ENCODE measurements at places on chromosomes 1 and 21.

DNA sequence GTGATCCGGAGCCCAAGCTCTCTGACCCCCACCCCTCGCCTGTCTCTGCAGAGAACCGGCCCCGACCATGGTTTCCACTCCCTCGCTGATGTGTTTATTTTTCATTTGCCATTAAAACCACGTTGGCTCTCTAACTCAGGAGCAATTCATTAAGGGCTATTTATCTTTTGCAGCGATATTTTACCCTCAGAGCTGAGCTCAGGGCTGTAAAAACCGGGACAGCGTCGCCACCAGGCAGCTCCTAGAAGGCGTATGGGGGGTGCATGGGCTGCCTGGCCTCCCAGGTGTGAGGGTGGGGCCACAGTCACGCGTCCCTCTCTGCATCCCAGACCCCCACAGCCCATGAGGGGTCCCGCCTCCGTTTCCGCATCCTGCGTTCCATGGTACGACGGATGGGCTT lies 71.4 kb downstream of the PRDM16 start:
- no peak for DNase-seq

GRCh38 chr1:165531021-165531420 lies 12.8 kb upstream of the LRRC52 start:
- no peak for DNase-seq

DNA sequence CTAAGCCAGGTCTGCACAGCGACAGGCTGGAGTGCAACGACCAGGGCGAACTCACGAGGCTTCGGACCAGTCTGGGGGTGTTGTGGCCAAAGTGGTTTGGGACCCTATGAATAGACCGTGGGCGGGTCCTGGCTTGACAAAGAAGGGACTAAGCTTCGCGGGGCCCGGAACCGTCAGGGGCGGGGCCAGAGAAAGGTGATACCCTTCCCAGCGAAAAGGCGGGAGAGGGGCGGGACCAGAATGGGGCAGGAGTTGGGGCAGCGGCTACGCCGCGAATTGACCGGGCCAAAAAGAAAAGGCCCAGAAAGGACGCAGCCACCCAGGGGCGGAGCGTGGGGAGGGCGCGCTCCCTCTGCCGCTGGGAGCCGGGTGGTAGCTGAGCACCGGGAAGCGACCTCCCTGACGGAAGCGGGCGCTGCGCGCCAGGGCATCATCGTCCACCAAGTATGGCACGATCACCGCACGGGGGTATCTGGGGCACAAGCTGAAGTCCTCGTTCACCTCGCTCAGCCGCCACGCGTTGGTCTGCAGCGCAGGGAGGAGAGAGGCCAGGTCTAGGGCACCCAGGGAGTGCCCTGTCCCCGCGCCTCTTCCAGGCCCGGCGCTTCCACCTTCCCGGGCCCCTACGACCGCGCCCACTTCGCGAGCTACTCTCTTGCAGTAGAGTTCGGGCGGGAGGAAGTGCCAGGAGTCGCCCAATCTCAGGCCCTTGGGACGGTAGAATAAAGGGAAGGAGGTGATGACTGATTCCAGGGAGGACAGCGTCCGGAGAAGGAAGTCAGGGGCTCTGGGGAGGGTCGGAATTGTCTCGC lies 6.7 kb upstream of the FAM167B start:
- no peak for DNase-seq

GRCh38 chr1:60488847-60489246 lies 415.3 kb upstream of the C1orf87 start:
- no peak for DNase-seq

DNA sequence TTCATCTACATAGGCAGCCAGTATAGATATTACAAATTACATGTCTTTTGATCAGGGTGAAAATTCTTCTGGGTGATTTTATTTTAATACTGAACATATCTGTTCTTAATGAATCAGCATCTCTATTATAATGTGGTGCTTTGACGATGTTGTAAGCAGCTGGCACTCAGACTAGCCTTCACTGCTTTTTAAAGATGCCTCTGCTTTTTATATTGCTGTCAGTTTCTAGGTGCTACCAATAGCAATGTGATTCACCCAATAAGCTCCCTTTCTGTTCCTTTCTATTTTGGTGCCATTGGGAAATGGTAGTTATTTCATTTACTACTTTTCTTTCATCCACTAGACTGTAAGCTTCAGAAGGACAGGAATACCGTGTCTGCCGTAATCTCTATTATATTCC lies 11.1 kb upstream of the ANGPTL1 start:
- no peak for DNase-seq

DNA sequence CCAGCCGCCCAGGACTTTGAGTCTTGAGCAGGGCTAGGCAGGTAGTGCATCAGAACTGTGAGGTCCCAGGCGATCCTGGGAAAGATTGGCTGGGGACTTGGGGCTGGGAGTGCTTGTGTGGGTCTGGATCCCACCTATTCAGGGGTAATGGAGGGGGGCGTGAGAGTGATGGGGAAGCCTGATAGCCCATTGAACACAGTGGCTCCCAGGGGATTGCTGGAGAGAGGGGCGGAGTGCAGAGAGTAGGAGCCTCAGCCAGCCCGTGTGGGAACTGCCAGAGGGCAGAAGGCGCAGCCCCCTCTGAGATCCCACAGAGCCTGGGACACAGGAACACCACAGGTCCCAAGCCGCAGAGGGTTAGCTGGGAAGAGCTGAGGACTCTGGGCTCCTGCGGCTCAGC lies 19.3 kb upstream of the PDZK1IP1 start:
- no peak for DNase-seq

DNA sequence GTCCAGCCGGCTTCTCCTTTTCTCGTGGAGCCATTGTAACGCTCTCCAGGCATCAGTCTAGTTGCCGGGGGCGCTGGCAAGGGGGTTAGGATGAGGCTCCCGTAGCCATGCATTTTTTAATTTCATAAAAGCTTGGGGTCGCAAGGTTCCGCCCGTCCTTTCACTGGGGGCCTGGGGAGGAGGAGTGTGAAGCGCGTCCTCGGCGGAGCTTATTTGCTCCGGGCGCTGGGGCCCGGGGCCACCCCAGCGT lies 1.6 kb downstream of the ADGRL2 start:
- DNase-seq: no peak

GRCh38 chr1:204726478-204726877 lies 40.9 kb upstream of the LRRN2 start:
- DNase-seq: no peak

- no peak for DNase-seq
Observed at GRCh38 chr1:11806307-11806936, 431 bp downstream of the CLCN6 start.

DNA sequence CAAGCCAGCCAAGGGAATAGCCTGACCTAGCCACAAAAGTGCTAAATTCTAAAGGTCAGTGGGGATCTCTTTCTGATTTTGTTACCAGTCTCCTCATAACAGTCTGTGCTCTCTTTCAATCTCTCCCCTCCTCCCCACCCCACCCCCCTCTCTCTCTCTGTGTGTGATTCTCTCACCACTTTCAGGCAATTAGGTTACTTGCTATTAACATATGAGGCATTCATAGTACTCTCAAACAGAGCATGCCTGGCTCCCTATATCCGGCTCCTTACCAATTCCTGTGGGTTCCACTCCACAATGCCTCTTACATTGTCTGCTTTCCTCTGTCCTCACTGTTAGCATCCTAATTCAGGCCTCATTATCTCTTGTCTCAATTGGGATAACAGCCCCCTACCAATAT lies 464.3 kb upstream of the DEPDC1 start:
- DNase-seq: no peak

DNA sequence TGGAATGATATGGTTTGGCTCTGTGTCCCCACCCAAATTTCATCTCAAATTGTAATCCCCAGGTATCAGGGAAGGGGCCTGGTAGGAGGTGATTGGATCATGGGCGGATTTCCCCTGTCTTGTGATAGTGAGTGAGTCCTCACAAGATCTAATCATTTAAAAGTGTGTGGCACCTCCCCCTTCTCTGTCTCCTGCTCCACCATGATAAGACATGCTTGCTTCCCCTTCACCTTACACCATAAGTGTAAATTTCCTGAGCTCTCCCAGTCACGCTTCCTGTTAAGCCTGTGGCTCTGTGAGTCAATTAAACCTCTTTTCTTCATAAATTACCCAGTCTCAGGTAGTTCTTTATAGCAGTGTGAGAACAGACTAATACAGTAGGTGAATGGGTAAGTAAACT lies 109.3 kb downstream of the DMRTB1 start:
- no peak for DNase-seq

GRCh38 chr1:15941899-15942660 lies 33.8 kb downstream of the ZBTB17 start:
- DNase-seq: no peak

DNA sequence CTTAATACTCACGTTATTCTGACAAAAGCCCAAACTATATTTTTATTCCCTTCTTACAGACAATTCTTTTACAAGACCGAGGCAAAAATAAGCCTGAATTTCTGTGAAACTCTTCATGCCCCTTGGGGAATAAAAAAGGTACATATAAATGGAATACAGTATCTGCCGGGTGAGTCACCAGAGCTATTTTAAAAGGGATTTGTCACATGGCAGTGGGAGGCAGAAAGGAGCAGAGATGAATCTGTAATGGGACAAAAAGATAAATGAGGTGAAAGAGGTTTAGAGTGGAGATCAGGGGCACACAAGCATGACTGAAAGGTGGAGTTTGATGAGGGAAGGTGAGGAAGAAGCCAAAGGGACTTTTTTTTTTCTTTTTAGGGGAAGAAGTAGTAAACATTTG lies 8.8 kb downstream of the XCL1 start:
- no peak for DNase-seq

DNA sequence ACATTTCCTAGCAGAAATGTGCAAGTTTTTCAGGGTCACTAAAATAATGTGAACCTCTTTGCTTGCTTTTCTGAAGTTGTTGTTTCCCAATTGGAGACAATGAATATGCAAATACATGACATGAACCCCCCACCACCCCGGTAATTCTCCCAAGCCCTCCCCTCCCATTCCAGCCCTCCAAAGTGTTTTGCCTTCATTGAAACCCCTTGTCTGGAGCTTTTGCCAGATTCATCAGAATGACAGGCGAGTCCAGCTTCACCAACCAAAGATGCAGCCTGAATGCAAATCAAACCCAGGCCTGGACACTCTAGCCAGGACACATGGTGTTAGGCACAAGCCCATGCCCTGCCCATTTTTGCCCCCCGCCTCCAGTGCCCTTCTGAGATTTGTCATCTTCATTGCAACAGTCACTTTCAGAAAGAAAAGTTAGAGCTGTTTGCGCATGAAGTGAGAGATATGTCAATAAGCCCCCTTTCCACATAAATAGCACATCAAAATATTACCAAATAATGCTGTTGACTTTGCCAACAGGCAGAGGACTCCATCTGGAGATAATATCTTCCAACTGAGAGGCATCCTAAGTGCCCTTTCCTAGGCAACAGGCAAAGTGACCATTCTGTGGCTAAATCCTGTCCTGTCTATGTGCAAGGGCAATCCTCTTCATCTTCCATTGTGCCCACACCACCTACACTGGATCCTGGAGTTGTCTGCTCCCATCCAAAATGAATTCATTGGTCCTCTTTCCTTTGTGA lies 145.6 kb upstream of the NFIA start:
- DNase-seq: no peak

- DNase-seq: no peak
Observed at GRCh38 chr1:161374373-161374772, 6.7 kb upstream of the CFAP126 start.

- no peak for DNase-seq
Observed at GRCh38 chr1:23424293-23425192, at the start of gene TCEA3. TSS of gene TCEA3 (minus strand) at chr1:23424748. CDS start at chr1:23424633, 115 bp downstream.

DNA sequence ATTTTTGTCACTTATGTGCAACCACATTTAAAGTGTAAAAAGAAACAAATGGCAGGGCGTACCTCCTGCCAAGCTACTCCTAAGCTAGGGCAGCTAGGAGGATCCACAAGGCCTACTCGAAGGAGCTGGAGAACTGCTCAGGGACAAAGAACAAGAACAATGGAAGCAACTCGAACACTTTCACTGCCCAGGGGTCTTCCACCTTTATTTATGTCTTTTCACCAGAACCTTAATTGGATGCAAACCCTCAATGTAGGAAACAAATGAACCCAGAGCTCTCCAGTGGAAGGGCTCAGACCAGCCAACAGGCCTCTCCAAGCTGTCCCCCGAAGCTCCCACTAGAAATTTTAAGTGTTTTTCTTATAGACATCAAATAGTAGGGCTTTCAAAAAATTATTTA lies 39.9 kb downstream of the C1orf198 start:
- DNase-seq: no peak

GRCh38 chr1:182561456-182561855 lies 27.6 kb downstream of the RNASEL start:
- DNase-seq: no peak

GRCh38 chr1:115506518-115506917 lies 135.3 kb upstream of the VANGL1 start:
- DNase-seq: no peak

DNA sequence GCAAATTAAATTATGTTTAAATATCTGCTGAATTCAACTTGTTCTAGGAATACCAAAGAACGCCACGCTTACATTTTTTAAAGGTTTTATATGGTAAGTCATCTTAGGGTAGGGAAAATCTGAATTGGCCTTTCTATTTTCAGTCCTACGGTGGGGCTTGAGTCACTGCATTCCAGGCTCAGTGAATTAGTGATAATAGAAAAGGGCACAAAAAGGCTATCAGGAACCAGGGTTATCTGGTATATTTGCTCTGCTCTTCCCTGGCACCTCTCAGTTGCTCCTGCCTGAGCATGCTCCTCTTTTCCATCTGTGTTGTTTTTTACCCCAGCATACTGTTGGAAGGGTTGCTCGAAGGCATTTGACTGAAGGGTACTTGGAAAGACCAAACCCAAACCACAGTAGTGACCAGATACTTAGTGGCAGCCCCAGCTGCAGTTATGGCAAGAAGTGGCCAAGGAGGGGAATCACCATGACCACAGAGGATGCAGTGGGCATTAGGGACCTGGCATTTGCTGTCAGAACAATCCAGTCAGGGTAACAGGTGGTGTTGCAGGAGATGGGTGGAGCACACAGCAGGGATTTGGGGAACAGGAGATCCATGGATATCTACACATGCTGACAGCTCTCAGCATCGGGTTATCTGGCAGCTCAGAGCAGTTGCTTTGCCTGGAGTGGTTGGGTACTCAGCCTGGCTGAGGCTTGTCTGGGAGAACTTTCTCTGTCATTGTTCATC lies 2.3 kb downstream of the OVAAL start:
- no peak for DNase-seq

DNA sequence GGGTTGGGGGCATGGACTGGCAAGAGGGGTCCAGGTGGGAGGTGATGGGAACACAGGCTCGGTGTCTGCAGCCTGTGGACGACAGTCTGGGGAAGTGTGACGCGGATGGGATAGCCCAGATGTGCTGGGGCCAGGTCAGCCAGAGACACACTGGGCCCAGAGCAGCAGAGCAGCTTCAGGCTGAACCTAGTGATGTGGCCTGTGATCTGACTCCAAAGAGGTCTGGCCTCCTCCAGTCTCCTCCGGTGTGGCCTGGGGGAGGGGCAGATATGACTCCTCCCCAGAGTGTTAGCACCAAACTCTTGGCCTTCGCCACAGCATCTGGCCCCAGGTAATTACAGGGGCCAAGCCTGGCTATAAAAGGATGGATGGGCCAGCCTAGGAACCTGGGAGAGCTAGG lies 13.5 kb downstream of the EFNA3 start:
- no peak for DNase-seq

- no peak for DNase-seq
Observed at GRCh38 chr1:9439074-9439761, 100.0 kb upstream of the SLC25A33 start.

- no peak for DNase-seq
Observed at GRCh38 chr1:117587499-117588356, 18.1 kb upstream of the TENT5C start.

GRCh38 chr1:110053552-110054428 lies 16.7 kb downstream of the ALX3 start:
- no peak for DNase-seq
